ENCODE measurements at places on chromosomes 3 and 15. TPM values are rescaled to one million over a fixed set of nuclear protein-coding genes. Genes with fewer than 3 reads are reported as not detected.

Gene SPSB4
- not detected for total RNA-seq

DNA sequence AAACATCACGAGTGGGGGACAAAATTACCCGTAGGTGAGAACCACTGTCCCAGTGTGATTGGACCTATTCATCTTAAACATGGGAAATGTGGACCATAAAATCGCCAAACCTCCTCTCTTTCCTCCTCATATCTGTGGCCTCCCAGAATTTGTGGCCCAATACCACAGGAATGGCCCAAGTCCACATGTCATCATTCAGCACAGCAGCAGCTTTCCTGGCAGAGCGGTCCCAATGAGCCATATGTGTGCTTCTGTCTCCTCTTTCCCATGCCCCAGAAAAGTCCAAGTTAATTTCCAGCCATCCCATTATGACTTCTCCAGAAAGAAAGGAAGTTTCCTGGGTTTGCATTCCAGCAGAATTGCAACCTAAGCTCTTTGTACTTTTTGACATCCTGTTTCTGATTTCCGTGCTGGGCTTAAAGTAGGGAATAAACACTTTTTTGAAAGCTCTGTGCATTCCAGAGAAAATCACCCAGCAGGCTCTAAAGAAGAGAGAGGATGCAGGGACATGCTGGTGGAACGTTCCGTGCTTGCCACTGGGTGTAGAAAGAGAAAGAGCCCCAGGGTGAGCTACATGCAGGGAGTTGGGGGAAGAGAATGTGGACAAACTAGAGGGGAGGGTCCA is 259.4 kb upstream of the PROK2 start:
- peaks cover 20% of the 10 kb centered on the region for H3K4me1 ChIP-seq
- DNase-seq: no peak
- no peak overlapping the region for H3K4me3 ChIP-seq
- H3K27me3 ChIP-seq: no peaks in the 10 kb centered on the region
- H3K27ac ChIP-seq: no peak overlapping the region

GRCh38 chr3:56257826-56258225 is 210.4 kb downstream of the ERC2 start:
- DNase-seq: no peak
- no peaks in the 10 kb centered on the region for H3K4me1 ChIP-seq
- no peak overlapping the region for H3K27ac ChIP-seq
- H3K27me3 ChIP-seq: no peaks in the 10 kb centered on the region

Gene CAND2
- 1.6 TPM for total RNA-seq

GRCh38 chr3:127630811-127631714 is 2.1 kb downstream of the PODXL2 start:
- no peak overlapping the region for H3K4me3 ChIP-seq
- DNase-seq: no peak
- no peaks in the 10 kb centered on the region for H3K36me3 ChIP-seq
- H3K27ac ChIP-seq: no peak overlapping the region

DNA sequence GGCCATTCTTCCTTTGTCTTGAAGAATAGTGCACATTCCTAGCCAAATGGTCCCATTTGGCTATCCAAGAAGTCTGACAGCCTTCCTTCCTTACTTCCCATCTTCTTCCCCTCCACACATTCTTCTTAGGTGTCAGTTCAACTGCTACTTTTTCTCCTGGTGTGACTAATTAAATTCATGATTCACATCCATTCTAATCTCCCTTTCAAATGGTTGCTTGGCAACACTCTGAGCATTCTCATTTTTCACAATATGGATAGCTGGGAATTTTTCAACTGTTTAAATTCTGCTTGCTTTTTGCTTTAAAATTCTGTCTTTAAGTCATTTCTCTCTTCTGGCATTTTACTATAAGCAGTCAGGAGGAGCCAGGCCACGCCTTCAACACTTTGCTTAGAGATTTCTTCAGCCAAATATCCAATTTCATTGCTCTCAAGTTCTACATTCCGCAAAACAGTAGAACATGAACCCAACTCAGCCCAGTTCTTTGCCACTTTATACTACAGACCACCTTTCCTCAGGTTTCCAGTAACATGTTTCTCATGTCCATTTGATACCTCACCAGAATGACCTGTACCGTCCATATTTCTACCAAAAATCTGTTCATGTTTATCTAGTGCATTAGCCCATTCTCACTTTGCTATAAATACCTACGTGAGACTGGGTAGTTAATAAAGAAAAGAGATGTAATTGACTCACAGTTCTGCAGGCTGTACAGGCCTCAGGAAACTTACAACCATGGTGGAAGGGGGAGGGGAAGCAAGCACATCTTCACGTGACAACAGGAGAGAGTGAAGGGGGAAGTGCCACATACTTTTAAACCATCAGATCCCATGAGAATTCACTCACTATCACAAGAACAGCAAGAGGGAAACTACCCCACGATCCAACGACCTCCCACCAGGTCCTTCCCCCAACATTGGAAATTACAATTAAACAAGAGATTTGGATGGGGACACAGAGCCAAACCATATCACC is 31.9 kb upstream of the MCF2L2 start:
- H3K4me3 ChIP-seq: no peak overlapping the region
- H3K27me3 ChIP-seq: no peaks in the 10 kb centered on the region
- H3K4me1 ChIP-seq: no peaks in the 10 kb centered on the region
- no peaks in the 10 kb centered on the region for H3K36me3 ChIP-seq
- DNase-seq: no peak

Gene LPCAT4
- 51.1 TPM for total RNA-seq

DNA sequence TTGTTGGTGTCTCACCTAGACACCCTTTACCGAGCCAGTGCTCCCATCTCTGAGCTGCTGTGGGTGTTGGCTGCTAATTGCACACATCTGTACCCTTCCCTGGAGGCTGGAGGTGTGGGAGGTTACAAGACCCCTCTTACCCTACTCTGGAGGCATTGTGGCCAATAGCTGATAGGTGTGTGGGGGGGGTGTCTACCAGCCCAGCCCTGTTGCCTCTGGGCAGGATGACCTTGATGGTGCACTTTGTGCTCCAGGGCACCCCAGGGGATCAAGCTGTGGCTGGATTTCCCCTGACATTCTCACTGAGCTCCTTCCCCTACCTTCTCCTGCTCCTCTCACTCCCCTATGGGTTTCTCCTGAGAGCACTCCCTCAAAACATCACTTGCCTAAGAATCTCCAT is 104.7 kb upstream of the ADPGK start:
- no peaks in the 10 kb centered on the region for H3K4me1 ChIP-seq
- no peaks in the 10 kb centered on the region for H3K36me3 ChIP-seq
- H3K27ac ChIP-seq: no peak overlapping the region
- no peaks in the 10 kb centered on the region for H3K27me3 ChIP-seq

- DNase-seq: no peak
- no peaks in the 10 kb centered on the region for H3K36me3 ChIP-seq
- H3K27me3 ChIP-seq: no peaks in the 10 kb centered on the region
- H3K4me1 ChIP-seq: no peaks in the 10 kb centered on the region
These were observed 157.9 kb downstream of the CHSY1 start for GRCh38 chr15:101093958-101094357.

DNA sequence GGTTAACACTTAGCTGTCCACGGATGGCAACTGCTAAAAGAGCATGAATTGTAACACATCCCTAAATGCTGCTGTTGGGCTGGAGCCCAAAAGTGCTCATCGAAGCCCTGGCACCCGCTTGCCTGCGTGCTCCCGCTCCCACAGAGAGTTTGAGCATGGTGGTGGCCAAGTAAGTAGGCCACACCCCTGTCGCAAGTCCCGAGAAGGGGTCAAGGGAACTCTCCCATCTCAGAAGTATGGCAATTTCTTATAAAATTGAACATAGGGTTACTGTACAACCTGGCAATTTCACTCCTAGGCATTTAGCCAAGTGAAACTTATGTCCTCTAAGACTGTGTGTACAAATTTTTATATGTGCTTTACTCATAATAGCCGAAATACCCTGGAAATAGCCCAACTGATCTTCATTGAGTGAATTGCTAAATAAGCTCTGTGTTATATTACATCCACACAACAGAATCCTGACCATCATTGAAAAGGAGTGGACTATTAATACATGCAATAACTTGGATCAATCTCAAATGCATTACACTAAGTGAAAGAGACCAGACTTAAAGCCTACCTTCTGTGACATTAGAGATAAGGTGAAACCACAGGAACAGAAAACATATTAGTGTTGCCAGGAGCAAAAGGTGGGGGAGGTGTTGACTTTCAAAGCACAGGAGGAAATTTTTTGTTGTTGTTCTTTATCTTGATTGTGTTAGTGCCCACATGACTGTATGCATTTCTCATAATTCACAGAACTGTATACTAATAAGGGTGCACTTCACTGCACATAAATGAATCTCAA is 1.5 kb upstream of the GCSAM start:
- no peaks in the 10 kb centered on the region for H3K27me3 ChIP-seq
- H3K36me3 ChIP-seq: no peaks in the 10 kb centered on the region
- peaks cover 50% of the 10 kb centered on the region for H3K4me1 ChIP-seq
- no peak for DNase-seq
- H3K4me3 ChIP-seq: no peak overlapping the region

Gene OR5H14
- total RNA-seq: not detected

Gene DRD3
- total RNA-seq: not detected

DNA sequence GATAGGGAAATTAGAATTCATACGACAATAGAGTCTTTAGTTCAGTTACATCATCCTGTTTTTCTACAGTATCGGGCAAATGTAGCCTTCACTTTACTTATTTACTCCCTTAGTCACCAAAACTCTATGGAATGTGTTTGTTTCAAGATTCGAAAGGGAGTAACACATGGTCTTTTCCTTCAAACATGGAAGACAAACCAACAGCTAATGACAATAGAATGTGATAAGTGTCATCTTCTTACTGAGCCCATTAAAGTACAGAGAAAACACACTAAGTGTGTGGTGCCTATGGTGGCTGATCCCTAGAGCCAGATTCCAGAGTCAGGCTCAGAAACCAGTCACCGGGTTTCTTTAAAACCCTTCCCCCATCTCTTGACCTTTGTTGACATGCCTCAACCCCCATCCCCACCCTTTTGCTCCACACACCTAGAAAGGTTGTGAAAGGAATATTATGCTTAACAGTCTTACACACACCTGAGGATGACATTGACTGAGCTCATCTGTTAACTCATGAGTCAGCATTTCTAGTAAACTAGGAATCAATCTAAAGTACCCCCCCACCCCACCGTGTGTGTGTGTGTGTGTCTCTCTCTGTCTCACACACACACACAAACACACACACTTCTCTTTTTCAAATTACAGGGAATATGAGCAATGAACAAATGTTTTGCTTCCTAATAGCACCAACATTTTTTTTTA is 549.6 kb upstream of the CCDC54 start:
- H3K4me1 ChIP-seq: no peaks in the 10 kb centered on the region
- H3K4me3 ChIP-seq: no peak overlapping the region
- H3K27ac ChIP-seq: no peak overlapping the region
- no peaks in the 10 kb centered on the region for H3K36me3 ChIP-seq

Gene RAMAC
- total RNA-seq: 22.4 TPM

Measured in GM12878 (cell line).